ENCODE measurements at places on chromosomes 12 and 14.

DNA sequence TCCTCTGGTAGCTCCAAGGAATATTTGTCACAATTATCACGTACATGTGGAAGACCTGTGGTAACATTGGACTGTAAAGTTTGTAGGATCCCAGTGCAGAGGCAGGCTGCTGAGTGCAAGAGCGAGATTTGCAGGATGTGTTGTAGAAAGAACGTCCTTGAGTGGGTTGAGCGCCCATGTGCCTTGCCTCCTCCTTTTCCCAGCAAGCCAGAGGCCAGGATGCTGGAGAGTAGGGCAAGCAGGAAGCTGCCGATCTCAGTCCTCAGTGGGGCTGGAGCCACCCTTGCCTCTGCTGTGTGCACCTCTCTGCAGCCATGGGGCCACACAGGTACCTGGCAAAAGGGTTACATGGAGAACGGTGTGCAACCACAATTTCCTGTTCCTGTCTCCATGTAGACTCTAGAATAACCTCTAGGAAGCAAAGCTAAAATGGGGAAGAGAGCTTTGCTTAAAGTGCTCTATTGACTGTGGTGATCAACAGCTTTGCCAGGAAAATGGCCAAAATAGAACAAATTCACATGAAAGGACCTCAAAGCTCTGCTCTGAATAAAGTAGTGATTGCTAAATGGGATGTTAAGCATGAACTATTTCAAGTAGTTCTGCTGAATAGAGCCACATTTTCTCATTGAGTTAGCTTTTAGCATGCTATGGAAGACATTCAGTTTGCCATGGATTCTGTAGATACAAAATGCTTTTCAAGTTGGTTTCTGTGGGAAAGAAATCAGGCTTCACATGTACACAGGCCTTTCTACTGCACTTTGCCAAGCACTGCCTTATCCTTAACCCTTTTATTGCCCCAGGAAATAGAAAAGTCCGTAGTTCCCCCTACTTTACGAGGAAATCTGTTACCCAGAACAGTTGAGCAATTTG is 37.4 kb downstream of the ANKRD9 start:
- no peak for DNase-seq

- DNase-seq, result no peak
Measured at GRCh38 chr12:105090361-105090760, 6.1 kb upstream of the ALDH1L2 start.

DNA sequence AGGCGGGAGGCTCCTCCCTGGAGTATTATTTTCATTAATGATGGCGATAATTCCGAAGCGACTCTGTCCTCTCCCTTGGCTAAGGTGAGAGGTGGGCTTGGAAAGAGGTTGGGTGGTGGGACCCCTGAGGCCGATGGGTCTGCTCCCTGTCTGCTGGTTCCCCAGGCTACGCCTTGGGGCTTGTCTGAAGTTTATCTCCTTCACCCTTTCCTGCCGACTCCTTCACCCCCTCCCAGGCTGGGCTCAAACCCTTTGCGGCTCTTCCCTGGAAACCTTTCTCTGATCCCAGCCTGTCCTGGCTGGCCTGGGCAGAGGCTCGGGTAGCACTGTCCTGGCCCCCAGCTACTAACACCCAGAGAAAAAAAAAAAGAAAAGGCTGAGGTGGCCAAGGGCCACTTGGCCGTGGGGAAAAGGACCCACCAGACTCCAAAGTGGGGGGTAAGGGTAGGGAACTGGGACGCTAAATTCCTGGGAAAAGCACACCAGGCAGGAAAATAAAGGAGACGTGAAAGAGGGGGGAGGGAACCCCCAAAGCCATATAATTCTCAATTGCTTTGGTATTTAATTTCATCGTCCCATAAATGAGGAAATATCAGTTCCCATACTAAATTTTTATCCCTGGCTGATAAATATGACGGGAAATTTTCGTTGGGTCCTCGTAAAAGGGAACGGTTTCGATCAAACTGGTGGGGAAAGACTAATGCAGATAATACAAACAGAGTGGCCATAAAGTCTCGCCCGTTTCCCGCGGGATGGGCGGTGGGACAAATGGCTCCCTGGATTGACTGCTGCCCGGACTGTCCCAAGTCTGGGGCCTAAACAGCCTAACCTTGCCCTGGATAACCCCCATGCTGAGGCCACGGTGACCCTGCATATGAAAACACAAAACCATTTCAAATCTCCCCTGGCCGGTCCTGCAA is 2.0 kb upstream of the HOXC10 start:
- no peak for DNase-seq

GRCh38 chr14:60646226-60646818 is 3.0 kb downstream of the SIX1 start:
- no peak for DNase-seq

DNA sequence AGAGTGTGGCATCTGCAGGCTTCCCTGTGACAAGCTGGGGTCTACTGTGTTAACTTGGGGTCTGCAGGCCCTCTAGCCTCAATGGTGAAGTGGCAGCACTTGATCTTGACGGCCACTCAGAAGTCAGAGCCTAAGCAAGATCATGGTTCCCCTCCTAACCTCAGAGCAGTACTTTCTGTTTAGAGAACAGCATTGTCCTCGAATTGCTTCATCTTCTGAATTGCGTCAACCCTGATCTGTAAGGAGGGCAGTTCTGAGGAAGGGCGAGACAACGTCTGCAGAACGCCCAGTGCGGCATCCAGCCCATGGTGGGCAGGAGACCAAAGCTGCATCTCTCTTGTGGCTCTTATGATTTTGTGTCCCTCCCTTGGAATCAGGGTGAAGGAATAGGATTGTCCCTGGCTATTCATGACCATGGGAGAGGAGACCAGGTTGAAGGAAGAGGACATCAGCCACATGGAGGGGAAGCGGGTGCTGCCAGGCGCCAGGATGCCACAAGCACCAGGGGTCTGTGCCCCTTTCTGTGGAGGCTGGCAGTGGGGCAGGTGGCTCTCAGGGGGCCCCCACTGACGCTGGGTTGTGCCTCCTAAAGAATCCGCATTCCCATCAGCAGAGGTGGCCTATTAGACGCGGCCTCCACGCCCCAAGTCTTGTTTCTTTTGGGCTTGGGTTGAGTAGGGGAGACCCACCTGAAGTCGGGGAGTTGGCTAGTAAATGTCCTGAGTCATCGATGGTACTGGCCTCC is 2.2 kb downstream of the SERPINA9 start:
- no peak for DNase-seq

- DNase-seq, result peak; percentile 84
Measured at GRCh38 chr12:95633049-95633731, 81.9 kb upstream of the USP44 start.

- no peak for DNase-seq
Measured at GRCh38 chr12:25263594-25263993, 12.9 kb upstream of the KRAS start.

All from AG09309 (cell line).